ENCODE measurements at places on chromosomes 5 and 9.

DNA sequence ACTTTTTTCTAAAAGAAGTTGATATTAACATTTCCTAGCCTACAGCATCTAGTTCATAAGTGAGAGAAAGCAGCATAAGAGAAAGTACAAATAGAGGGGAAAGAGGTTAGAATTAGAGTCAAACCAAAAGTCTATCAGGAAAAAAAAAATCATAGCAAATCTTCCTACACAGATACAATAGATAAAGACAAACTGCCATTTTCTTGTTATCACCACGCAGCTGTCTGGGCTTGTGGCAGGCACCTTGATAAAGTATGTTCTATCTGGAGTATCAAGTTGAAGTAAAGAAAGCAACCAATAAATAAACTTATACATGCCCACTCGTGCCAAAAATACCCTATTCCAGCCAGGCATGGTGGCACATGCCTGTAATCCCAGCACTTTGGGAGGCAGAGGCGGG, 5.3 kb upstream of the NR4A3 start:
- DNase-seq, result no peak

GRCh38 chr5:161547738-161548486, 1.4 kb upstream of the GABRB2 start:
- no peak for DNase-seq

GRCh38 chr9:111179577-111179976, 141.3 kb upstream of the LPAR1 start:
- no peak for DNase-seq

GRCh38 chr9:135343837-135344522, 135.6 kb upstream of the PPP1R26 start:
- peak; percentile 22 for DNase-seq

DNA sequence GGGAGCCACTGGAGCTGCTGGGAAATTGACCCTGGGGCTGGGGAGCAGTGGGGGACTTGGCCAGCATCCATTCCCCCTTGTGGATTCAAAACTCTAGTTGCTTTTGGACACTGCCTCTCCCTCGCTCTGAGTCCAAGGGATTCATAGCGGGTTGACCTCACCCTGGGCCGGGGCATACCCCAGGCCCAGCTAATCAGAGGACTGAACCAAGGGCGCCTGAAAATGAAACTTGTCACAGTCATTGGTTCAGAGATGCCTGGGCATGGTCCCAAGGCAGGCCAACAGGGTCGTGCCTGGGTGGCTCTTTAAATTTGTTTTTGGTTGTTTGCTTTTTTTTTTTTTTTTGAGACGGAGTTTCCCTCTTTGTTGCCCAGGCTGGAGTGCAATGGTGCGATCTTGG, 22.6 kb downstream of the STK10 start:
- no peak for DNase-seq

DNA sequence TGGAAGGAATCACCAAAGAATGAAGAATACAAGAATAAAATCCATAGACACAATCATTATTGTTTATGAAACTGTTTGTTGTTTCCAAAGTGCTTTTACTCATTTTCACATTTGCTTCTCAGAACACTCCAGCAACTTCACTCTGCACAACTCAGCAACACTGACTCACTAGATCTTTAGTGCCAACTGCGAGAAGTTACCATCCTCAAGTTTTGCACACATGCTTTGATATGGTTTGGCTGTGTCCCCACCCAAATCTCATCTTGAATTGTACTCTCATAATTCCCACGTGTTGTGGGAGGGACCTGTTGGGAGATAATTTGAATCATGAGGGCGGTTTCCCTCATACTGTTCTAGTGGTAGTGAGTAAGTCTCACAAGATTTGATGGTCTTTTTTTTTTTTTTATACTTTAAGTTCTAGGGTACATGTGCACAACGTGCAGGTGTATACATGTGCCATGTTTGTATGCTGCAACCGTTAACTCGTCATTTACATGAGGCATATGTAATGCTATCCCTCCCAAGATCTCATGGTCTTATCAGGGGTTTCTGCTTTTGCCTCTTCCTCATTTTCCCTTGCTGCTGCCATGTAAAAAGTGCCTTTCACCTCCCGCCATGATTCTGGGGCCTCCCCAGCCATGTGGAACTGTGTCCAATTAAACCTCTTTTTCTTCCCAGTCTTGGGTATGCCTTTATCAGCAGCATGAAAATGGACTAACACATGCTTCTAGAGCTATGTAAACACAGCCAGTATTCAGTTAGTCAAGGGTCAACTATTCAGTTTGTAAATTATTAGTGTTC, 36.9 kb downstream of the CLINT1 start:
- DNase-seq, result peak; percentile 29

DNA sequence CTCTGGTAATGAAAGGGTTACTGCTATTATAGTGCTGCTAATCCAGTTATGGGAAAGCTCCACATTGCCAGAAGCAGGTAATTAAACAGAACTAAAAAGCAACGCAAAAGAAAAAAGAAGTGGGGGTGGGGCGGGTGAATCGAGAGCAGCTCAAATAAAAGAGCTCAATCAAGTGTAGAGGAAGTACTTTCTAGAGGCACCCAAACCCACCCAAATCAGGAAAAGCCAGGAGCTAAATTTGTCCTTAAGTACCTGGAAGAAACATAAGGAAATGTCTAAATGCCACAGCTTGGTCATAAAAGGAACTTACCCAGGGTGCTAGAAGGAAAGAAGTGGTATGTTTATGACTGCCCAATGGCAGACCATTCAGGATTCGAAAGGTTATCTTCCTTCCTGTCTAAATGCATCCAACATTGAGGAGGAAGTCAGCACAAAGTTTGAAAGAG, 2.4 kb upstream of the RNF145 start:
- no peak for DNase-seq

DNA sequence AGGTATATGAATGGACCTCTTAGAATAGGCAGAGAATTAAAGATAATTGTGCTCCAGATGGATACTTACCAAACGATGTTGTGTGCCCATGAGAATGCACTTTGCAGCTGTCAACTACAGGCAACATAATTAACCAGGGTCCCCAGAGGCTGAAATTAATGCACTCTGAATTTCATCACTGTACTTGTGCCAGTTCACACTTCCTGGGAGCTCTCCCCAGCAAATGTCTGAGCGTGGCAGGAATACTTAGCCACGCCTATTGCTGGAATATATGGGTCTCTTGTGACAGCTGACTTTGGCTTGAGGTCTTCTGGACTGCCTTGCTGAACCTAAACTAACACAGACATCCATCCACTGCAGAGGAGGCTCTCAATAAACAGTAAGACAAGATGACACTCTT, 11.9 kb upstream of the C1QTNF2 start:
- no peak for DNase-seq

- DNase-seq, result no peak
These were observed 35.4 kb upstream of the C5orf47 start for GRCh38 chr5:173953528-173954090.

DNA sequence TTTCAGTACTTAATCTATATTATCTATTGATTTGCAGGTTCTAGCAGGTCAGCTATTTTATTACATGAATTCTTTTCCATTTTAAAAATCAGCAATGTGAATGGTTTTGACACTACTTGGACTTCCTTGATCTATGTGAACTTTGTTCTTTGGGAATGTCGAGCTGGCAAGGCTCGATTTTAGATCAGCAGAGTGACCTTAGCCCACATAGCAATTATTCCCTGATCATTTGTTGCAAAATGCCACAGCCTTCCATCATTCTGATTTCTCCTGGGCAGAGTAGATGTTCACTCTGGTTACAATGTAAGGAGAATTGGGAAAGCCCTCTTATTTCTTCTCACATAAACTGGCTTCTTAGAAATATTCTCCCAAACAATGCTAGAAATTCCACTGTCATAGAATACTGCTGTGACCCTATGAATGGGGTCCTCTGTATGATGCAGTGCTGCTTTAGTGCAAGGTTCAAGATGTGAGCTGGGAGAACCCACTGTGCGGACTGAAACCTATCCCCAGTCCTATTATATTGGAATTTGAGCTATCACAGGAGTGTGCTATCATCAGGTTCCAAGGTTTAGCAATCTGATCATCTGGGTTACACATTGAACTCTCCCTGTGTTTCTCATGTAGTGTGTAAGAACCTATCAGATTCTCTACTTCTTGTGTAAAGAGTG, 15.7 kb upstream of the GDA start:
- DNase-seq, result no peak

All from CD4-positive, alpha-beta T cell treated with Interleukin-2 at 100 ng/mL for 4 hours (primary cell).